ENCODE measurements at places on chromosomes 1 and 21.
A peak's percentile ranks its signal among the peaks of the same experiment; 100 is the strongest.

DNA sequence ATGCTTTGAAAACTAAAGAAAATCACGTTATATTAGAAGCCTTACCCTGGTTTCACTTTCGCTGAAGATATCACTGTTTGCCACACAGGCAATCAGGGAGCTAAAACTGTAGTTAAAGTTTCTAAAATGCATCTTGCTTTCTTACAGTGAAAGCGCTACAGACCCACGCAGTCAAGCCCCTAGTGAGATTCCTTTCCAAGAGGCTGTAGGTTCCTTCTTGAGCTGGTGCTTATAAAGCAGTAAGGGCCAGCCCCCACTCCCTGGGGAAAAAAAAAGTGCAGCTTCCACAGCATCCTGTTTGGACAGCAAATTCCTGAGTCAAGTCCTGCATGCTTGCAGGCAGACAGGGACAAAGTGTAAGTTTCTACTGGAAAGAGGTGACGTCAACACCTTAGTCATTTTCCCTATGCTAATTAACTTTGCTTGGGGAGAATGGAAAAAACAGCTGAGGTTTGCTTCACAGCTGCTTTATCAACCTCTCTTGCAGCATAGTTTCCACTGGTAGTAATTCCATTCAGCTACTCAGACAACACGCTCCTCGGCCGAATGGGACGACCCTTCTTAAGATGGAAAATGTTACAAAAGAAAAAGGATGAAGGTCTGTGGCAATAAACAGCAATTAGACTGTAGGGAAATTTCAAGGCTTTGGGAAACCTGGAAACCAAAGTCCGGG lies 14.7 kb upstream of the KCNE1 start:
- DNase-seq = peak; percentile 92

DNA sequence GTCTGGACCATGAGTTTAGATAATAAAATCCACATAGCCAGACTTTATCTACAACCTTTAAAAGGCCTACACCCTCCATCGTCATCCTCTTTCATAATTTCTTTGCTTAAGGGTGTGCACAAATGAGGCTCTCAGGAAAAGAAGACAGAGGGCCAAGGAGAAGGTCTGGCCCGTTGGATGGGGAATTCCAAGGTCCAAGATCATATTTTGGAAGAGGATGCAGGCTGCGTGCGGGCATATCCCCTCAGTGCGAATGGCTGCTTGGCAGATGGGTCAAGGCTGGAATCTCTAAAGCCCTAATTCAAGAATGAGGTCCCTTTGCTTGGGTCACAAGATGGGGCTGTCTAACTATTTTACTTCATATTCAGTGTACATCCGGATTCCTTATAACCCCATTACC lies 782.2 kb upstream of the NCAM2 start:
- no peak for DNase-seq

- DNase-seq = no peak
These were observed 87.9 kb upstream of the SMYD2 start for GRCh38 chr1:214192825-214193643.

DNA sequence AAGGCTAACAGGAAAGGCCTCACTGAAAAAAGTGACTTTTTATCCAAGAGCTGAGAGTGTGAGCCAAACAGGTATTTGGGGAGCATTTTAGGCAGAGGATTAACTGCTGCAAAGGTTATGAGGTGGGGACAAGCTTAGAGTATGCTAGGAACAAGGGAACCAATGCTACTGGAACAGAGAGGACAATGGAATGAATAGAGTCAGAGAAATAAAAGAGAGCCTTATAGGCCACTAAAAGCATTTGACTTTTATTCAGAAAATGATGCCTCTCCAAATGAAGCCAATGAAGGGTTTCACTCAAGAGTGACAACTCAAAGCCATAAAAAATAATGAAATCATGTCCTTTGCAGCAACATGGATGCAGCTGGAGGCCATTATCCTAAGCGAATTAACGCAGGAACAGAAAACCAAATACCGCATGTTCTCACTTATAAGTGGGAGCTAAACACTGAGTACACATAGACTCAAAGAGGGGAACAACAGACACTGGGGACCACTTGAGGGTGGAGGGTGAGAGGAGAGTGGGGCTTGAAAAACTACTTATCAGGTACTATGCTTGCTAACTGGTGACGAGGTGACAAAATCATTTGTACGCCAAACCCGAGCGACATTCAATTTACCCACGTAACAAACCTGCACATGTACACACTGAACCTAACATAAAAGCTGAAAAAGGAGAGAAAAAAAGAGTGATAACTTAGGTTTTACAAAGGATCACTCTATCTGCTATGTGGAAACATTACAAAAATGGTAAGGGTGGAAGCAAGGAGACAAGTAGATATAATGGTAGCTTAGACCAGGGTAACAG lies 11.1 kb downstream of the PTP4A2 start:
- DNase-seq = no peak

GRCh38 chr1:155005076-155006011 lies 2.7 kb downstream of the ZBTB7B start:
- DNase-seq = no peak

- no peak for DNase-seq
These were observed 1535.2 kb downstream of the PLA2G4A start for GRCh38 chr1:188363943-188364342.

DNA sequence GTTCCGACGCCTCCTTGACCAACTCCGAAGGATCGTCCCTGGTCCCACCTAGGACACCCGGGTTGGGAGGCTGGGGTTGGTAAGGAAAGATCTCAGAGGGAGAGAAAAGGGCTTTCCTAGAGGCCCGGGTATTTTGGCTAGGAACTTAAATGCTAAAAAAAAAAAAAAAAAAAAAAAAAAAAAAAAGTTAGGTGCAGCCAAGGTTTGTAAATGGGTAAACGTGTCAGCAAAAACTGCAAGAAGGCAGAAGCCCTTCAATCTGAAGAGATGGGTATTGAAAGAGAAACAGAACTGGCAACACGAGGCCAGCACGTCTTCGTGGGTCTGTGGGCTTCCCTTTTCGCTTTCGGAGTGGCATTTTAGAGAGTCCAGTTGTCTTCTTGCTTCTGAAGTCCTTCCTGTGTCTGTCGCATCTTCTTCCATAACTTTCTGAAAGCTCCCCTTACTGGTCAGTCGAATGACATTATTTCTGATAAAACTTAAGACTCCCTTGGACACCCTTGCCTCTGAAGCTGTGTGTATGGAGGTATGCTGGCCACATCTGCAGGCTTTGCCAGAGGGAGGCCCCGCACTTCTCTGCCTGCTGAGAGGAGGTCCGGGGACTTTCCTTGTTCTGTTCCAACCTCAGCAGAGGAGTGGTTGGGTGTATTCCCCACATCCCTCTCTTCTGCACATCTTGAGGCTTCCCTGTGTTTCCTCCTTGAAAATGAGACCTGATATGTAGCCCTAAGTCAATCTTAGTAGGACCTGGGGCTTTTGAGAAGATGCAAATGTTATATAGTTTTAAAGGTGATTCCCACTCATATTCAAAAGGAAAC lies 745 bp downstream of the RCSD1 start:
- DNase-seq = no peak

- DNase-seq = no peak
These were observed 16.3 kb upstream of the L1TD1 start for GRCh38 chr1:62178372-62178771.

DNA sequence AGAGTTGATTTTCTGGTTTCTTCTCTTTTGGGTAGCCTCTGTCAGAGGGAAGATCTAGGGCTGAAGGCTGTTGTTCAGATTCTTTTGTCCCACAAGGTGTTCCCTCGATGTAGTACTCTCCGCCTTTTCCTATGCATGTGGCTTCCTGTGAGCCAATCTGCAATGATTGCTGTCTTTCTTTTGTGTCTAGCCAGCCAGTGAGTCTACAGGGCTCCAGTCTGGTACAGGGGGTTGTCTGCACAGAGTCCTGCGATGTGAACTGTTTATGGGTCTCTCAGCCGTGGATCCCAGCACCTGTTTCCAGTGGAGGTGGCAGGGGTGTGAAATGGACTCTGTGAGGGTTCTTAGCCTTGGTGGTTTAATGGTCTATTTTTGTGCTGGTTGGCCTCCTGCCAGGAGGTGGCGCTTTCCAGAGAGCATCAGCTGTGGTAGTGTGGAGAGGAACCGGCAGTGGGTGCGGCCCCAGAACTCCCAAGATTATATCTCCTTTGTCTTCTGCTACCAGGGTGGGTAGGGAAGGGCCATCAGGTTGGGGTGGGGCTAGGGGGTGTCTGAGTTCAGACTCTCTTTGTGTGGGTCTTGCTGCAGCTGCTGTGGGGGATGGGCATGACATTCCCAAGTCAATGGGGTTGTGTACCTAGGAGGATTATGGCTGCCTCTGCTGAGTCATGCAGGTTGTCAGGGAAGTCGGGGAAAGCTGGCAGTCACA lies 81.3 kb upstream of the C21orf91 start:
- DNase-seq = no peak

DNA sequence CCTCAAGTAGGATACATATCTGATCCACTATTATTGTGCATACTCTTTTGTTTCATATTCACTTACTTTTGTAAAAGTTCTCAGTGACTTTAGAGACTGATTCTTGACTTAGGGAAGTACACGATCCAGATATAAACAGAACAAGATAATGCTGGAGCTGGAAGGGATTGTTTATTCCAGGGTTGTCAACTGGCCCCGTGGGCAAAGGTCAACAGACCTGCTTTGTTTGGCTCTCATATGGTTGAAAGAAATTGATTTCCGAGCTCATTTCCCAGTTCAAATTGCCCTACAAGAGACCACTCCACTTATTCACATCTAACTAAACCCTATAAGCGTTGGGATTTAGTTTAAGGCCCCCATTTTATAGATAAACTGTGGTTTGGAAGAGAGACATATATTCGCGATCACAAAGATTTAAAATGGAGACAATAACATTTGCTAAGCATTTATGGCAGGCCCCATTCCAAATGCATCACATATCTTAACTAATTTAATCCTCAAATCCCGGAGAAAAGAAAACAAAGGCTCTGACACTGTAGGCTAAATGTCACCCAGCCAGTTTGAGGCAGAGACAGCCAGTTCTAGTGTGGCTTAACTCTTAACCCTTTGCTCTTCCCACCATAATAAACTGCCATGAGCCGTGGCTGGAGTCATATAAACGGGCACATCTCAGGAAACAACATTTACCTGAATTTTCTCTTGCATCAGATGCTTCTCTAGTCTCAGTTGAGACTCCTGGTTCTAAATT lies 20.6 kb downstream of the REG4 start:
- DNase-seq = no peak

- no peak for DNase-seq
These were observed 54.5 kb upstream of the MARK1 start for GRCh38 chr1:220473440-220473839.

DNA sequence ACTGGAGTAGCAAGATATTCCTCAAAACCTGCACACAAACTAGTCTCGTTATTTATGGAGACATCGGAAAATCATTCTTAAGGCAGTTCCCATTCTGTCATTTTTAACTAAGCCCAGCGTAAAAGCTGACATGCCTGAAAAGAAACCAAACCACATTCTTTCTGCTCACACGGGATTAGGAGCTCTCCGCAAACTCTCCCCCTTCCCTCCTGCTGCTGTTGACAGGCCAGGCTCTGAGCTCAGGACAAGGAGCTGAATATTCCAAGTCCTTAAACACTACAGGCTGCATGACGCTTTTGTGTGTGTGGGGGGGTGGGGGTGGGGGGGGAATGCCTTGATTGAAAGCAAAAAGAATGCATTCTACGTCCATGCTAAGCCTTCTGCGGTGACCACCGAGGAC lies 5.2 kb downstream of the OLIG1 start:
- no peak for DNase-seq

GRCh38 chr1:43430831-43431230 lies 22.9 kb downstream of the HYI start:
- DNase-seq = no peak

DNA sequence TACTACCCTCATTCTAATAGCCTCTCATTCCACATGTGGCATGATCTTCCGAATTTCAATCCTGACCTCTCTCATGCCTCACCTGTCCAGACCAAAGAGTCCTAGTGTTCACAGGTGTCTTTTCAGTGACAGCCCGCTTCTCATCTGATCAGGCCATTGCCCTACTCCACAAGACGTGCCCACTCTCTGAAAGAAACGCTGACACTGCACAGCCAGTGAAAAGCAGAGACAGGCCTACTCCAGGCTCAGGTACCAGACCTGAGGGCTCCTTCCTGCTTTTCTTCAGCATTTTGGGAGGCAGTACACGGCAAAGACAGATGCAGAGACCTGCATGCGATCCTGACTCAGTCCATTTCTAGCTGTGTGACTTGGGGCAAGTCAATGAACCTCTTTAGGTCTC lies 43.0 kb downstream of the SUSD4 start:
- no peak for DNase-seq

GRCh38 chr1:56512724-56513494 lies 66.5 kb downstream of the PLPP3 start:
- no peak for DNase-seq

DNA sequence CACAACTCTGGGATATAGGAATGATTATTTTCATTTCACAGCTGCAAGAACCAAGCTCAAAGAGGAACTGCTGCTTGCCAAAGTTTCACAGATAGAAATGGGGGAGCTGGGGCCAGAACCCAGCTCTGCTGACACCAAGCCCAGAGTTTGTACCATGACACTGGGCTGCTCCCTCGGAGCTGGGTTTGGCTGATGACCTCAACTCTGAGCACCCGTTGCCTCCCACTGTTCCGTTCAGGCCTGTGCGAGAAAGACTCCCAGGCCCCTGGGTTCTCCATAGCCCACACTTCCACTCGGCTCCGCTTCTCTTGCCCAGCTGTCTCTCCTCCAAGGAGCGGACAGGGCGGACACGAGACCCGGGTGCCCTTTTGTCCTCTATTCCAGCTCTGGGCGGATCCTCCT lies 55.2 kb downstream of the NGF start:
- no peak for DNase-seq

- DNase-seq = peak; percentile 72
These were observed 645 bp downstream of the ATP6V0B start for GRCh38 chr1:43975249-43975961.

- DNase-seq = no peak
These were observed 34.2 kb downstream of the TRIM11 start for GRCh38 chr1:228372183-228373003.

GRCh38 chr1:2381741-2382620 lies 9.4 kb downstream of the MORN1 start:
- peak; percentile 98 for DNase-seq

DNA sequence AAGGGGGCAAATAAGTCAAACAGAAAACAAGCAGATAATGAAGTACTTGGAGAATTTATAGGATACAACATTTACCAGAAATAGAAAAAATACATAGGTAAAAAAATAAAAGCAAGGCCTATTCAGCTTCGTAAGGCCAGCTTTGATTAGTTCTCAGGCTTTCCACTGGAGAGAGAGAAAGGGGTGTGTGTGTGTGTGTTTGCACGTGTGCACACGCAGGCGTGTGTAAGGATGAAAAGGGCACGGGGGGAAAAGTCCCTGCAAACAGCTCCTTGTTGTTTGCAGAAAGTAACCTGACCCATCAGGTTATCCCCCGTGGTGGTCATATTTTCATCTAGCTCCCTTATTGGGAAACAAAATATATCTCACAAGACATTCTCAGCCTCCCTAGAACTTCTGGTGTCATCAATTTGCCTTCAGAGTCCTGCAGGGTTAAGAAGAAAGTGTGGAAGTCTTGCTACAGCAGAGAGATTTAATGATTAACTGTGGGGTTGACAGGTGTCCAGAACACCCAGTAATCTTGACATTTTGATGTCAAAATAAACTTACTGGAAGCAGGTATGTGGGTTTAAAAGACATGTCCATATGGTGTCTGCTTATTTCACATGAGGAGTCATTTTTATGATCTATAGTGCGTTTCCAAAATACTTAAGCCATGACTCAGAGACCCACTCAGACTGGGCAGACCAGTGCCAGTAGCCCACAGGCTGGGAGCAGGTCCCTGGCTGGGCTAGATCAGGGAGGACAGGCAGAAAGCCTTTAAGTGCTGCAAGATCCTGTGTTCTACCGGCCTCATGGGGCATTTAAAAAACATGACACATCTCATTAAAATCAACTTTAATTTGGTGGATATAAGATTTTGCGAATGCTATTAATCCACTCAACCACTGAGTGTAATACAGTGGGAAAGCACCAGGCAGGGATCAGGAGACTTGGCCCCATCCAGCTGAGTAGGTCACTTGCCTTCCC lies 487.6 kb upstream of the CAMK1G start:
- DNase-seq = peak; percentile 16

Measured in AG08396 (cell line).